ENCODE measurements at places on chromosomes 11 and 22.

- DNase-seq: no peak
Measured at GRCh38 chr22:17597217-17597616, 31.3 kb downstream of the ATP6V1E1 start.

GRCh38 chr11:130096042-130096441 is 26.3 kb downstream of the APLP2 start:
- DNase-seq: no peak

DNA sequence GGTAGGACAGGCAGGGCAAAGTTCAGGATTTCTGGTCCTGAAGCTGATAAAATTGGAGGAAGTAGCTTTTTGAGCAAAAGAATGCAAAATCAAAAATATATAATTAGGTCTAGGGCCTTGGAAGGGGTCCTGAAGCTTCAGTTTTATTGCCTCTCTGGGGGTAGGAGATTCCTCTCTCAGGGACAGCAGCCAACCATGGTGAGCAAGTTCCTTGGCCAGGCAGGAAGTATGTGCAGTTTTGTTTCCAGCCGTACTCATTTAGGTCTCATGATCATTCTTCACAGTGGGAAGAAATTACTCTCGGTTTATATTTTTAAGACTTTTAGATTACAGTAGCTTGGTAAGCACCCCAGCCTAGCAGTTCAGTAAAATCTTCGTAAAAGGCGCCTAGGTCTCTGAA is 2.9 kb upstream of the RAB38 start:
- DNase-seq: no peak

GRCh38 chr11:99535406-99535805 is 514.7 kb downstream of the CNTN5 start:
- no peak for DNase-seq

DNA sequence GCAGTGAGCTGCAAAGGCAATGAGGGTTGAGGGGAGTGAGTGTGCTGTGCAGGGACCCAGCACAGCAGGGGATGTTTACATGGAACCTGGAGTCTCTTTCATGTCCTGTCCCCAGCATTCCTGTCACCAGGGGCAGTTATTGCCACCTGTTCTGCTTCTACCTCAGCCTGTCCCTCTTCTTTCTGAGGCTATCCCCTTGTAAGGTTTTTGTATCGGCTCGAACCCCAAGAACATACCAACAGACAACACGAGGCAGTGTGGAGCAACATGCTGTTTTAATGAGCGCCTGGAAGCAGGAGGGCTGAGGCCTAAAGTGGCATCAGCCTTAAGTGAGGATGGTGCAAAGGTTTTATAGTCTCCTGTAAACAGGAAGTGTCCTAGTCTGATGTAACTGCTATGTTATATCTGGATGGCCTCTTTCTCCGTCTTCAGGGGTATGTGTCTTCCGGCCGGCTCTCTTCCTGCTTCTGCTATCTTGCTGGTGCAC is 3.9 kb downstream of the SCGB2A2 start:
- DNase-seq: no peak

GRCh38 chr11:67051180-67051893 is 5.3 kb upstream of the RHOD start:
- DNase-seq: no peak

DNA sequence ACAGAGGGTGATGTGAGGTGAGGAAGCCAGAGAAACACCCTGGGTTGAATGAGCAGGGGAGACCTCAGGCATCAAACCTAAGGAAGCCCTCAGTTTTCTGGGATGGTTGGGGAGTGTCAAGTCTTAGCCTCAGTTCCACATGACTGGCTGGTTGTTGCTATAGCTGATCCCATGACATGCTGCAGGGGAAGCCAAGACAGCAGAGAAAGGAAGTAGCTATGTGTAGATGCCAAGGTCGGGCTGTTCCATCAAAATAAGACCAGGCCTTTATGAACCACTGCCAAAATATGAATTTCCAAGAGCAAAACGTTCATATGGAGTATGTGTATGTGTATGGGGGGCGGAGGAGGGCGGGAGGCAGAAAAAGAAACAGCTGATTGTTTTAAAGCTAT is 11.6 kb downstream of the CD59 start:
- no peak for DNase-seq

GRCh38 chr22:38153821-38154562 is 27.6 kb downstream of the PLA2G6 start:
- DNase-seq: no peak

GRCh38 chr11:103958475-103959215 is 77.8 kb upstream of the DDI1 start:
- no peak for DNase-seq

DNA sequence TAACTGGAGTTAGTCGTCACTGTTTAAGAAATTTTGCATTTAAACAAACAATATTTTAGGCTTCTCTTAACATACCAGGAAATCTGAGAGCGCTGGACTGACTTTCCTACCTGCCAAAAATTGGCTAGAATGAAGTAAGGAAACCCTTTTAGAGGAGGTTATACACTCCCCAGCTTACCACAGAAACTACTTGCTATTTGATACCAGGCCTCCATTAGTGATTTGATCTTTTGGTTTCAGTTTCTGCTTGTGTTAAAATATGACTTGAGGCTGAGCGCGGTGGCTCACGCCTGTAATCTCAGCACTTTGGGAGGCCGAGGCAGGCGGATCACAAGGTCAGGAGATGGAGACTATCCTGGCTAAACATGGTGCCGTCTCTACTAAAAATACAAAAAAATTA is 419.9 kb downstream of the LRRC4C start:
- DNase-seq: no peak

DNA sequence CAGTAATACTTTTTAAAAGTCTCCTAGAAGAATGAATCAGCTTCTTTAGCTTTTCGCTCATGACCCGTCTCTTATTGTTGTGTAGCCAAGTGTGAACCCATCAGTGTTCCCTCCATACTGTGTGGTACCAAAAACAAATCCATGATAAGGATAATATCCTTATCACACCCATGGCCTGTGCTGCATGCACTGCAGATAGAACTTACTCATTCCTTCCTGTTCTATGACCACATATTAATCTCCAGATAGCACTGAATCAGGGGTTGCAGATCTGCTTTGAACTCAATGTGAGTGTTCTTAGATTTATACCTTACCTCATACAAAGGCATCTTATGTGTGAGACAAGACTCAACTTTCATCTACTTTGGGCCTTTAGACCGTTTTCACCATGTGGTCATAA is 373.4 kb downstream of the JRKL start:
- DNase-seq: no peak

DNA sequence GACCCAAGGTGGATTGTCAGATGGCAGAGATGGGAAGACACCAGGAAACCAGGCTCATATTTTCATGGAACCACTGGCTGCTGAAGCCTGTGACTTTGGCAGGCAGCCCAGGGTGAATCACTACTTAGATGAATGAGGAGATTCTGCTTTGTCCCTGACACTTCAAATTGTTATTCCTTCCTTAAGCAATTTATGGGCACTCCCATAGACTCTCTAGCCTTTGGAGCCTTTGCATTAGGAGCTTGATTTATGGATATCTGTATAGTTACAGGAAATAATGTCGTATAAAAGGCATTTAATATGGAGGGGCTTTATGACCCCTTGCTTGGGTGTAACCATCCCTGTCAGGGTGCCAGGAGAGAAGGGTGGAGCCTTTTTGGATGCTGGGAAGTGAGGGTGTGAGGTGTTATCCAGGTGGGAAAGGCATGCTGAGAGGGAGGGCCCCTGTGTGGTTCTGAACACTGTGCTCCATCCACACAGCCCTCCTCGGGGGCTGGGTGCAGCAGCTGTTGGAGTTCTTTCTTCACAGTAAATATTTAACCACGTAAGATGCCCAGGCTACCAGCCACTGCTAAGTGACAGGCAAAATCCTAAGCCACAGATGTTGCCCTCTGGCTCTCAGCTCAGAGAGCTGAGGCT is 35.3 kb downstream of the IL18 start:
- DNase-seq: no peak

- peak; percentile 59 for DNase-seq
Measured at GRCh38 chr11:2580571-2581001, 119.2 kb downstream of the KCNQ1OT1 start.

Data from activated effector memory CD4-positive, alpha-beta T cell treated with anti-CD3 and anti-CD28 coated beads, Interleukin-2, amount 50 U/mL, for 16 hours (primary cell).